ENCODE measurements at places on chromosomes 2 and 18.

DNA sequence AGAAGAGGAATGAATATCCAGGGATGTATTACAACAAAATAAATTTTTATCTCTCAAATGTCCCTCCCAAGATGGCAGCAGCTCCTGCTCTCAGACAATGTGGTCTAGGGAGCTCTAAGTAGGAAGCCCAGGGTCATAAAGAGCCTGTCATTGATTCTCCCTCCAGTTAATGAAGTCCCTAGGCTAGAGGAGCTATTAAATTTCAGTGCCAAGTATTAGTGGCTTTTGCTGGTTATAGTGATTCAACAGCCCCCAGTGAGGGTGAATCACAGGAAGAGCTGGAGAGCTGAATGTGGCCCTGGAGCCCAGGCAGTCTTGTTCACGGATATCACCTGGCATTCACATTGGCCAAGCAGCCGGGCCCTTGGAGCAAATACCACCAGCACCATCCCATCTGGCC is 109.8 kb upstream of the YPEL5 start:
- no peak for DNase-seq

- DNase-seq = peak; percentile 75
Observed at GRCh38 chr2:190340369-190340768, 3.0 kb upstream of the INPP1 start.

GRCh38 chr18:54426085-54426665 is 68.5 kb downstream of the C18orf54 start:
- DNase-seq = no peak

DNA sequence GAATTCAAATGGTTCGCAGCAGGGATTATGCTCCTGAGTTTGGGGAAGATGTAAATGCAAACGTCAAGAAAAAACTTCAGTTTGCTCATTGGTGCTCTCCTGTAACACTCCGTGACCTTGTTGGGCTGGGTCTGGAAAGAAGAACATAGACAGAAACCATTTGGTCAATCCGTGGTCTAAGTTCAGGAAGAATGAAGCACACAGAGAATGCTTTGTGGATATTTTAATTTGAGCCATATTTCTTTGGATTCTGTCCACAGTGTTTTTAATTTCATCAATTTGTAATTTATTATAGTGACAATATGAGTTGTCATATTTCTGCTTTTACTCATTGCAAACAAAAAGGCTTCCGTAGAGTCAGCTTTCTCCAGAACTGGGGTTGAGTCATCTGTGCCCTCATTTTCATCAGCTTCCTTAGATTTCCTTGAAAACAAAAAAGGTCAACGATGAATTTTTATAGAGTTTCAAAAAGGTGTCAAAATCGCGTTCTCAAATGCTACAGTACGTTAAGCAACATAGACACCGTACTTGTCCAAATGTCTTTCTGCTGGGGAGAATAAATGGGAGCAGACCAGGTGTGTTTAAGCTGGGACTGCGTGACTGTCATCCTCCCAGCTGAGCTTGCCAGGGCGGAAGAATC is 606.4 kb downstream of the RNF144A start:
- DNase-seq = no peak

DNA sequence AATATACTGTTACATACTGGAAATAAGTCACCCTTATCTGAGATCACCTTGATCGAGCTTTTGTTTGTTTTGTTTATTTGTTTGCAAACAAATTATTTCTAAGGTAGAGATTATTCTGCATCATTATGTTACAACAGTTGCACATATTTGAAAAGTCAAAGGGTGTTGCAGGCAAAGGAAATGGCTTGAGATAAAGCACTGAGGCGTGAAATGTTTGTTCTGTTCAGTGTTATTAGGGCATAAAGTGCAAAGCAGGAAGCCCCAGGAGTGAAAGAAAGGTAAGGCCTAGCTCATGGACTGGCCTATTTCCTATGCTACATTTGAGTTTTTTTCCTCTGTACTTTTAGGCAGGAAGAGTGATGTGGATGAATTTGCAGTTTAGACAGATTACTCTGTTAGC is 1815.6 kb upstream of the LRRTM1 start:
- no peak for DNase-seq

GRCh38 chr2:111671426-111672150 is 212.4 kb downstream of the ANAPC1 start:
- DNase-seq = peak; percentile 19

DNA sequence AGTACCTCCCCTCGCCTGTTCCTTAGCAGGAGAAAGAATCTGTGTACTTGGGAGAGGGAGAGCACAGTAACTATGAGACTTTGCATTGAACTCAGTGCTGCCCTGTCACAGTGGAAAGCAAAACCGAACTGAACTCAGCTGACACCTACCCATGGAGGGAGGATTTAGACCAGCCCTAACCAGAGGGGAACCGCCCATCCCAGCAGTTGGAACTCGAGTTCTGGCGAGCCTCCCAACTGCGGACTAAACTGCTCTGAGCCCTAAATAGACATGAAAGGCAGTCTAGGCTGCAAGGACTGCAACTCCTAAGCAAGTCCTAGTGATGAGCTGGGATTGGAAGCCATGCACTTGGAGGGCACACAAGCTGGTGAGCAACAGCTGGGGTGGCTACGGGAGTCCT is 110.4 kb downstream of the GRB14 start:
- no peak for DNase-seq

DNA sequence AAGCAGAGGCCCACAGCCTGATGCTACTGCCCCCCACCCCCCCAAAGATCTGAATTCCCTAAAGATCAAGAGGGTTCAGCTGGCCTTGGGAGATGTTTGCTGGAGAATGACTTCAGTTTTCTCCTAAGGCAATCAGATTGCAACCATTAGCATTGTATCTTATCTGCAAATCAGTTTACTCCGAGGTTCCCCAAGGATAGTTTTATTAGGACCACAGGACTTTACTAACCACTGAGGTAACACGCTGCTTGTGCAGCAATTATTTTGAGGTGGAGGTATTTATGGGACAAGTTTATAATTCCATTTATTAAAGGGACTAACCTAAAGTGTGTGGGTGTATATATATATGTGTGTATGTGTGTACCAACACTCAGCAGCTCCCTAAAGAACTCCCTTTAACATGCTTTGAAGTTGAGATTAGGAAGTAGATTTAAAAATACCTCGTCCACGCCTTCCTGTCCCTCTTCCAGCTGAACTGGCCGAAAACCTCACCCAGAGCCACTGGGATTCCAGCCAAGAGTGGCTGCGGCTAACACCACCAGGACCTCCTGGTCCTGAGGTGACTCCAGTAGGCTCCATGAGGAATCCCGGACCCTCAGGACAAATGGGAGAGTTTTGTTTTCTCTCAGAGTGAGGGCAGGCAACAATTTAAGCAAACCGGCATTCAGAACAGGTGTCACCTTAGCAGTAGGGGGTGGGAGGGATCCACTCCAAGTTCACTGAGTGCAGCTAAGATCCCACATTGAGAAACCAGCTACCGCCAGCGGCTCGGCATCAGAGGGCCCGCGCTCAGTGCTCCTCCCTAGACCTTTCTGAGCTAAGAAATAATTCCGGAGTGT is 3.0 kb upstream of the DLX1 start:
- peak; percentile 74 for DNase-seq

DNA sequence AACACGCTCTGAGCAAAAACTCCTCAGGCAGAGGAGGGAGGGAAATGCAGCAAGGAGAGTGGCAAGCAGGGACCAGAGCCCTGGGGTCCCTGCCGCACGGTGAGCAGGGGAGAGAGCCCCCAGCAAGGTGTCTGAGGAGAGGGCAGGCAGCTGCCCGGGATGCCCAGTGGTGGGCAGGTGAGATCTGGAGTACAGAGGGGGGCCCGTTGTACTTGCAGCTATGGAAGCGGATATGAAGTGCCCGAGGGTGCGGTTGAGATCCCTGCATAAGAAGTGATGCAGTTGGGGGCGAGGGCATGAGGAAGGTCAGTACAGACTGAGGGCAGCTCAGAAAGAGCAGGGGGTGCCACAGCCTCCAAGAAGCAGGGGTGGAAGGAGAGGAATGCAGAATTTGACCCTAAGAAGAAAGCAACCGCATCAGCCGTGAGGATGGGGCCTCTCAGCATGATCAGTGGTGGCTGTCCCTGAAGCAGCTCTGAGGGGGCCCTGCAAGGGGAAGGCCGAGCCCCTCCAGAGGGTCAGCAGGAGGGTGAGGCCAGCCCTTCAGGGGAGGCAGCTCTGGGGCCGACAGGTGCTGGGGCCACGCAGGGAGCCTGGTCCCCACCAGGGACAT is 29.4 kb downstream of the MTERF4 start:
- peak; percentile 28 for DNase-seq

GRCh38 chr2:159164457-159164911 is 122.0 kb downstream of the WDSUB1 start:
- DNase-seq = peak; percentile 11

GRCh38 chr2:221817052-221817451 is 244.9 kb upstream of the EPHA4 start:
- no peak for DNase-seq

DNA sequence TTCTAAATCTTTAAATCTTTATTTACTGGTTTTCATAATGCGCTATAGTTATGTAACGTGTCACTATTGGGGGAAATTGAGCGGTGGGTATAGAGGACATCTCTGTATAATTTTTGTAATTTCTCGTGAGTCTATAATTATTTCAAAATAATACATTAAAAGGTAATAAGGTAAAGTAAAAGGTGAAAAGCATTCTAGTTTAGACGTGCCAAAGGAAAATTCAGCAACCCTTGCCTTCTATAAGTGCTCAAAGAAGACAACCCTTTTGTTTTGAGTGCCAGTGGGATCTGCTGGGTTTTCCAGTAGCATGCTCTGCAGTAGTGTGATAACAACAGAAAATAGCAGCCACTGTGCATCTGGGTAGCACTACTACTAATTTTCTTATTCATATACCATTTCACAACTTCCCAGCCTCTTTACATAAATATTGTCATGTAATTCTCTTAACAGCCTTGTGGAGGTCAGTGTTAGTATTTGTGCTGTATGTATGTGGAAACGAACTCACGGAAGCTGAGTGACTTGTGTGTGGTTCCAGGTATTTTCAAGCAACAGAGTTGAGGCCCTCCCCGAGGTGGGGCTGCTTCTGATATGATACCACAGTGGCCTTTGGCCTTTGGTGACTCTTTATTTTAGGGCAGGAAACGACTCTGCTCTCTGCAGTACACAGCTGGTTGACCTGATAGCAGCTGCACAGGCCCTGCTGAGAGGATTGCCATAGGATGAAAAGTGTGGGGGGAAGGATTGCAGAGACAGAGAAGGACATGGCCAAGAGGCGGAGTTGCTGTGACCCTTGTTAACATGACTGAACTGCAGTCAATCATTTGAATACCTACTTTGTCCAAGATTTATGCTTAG is 104.5 kb downstream of the TDRD15 start:
- peak; percentile 47 for DNase-seq

GRCh38 chr2:203594541-203594940 is 59.4 kb upstream of the RAPH1 start:
- DNase-seq = no peak

DNA sequence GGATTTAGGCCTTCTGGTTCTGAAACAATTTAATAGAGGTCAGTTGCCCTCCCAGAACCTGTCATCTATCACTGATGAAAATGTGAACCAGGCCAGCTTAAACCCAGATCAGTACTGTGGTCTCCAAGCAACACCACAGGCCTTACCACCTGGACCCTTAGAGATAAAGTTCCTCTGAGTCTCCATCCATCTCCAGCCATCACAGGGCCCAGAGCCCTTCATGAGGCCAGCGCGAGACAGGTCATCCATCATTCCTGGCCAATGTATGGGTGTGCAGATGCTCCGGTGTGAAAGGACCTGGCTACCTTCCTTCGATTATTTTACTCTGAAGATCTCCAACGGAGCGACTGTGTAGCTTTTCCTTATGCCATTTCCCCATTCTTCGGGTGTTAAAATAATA is 322.7 kb upstream of the SOX11 start:
- no peak for DNase-seq

DNA sequence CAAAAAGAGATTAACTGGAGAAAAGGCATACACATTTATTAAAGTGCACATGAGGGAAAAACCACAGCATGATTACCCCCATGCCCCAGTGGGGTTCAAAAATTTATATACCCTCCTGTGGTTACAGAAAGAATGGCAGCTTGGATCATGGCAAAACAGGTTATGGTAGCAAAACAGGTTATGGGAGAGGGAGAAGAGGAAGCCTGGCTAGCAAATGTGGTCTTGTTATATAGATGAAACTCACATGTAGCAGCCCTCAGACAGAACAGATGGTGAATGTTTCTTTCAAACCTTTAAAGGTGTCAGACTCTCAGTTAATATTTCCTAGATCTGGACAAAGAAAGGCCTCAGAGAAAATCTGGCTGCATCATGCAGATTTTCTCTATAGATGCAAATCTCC is 178.2 kb upstream of the ZC3H15 start:
- no peak for DNase-seq
